Right lobe of liver (tissue), 6 donors: ENCODE measurements at places on chromosomes 5 and 9.

DNA sequence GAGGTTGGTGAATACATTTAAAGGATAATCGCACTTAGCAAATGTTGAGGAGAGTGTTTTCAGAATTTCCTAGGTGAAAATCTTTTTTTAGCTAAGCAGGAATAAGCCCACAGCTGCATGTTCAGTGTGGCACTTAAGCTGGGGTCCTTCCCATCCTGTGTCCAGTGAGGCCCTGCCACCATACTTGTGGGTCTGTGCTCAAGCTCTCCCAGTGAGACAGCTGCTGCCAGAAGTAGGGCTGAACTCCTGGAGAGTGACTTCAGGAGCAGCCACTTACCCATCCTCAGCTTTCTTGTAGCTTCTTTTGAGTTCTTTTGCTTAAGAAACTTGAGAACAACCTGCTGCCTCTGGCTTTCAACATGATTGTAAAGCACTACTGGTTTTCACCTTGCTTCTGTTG is 110.0 kb upstream of the DHFR start:
- no peak for DNase-seq

DNA sequence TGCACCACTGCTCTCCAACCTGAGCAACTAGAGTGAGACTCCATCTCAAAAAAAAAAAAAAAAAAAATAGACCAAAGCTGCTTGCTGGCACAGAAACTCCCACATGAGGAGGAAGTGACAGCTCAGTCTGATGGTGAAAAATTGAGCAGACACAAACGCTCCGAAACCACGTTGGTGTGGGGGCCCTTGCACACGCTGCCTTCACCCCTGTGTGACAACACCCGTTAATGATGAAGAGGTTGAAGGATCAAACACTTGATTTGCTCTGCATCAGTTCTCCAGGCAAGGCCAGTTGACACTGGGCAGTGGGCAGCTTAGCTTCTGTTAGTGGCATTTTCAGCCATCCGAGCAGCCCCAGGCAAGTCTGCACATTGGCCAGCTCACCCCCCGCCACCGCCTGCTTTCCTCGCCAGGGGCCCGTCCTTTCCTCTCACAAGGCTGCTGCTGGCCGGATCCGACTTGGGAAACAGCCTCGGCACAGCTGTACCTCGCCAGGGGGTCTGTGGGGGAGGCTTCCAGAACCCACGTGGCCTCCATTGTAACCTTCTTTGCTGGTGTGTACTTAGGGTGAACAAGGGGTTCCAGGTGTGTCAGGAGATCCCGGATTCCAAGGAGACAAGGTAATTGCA is 79.8 kb downstream of the COL27A1 start:
- no peak for DNase-seq

GRCh38 chr9:97954550-97954989 is 16.6 kb upstream of the HEMGN start:
- no peak for DNase-seq

DNA sequence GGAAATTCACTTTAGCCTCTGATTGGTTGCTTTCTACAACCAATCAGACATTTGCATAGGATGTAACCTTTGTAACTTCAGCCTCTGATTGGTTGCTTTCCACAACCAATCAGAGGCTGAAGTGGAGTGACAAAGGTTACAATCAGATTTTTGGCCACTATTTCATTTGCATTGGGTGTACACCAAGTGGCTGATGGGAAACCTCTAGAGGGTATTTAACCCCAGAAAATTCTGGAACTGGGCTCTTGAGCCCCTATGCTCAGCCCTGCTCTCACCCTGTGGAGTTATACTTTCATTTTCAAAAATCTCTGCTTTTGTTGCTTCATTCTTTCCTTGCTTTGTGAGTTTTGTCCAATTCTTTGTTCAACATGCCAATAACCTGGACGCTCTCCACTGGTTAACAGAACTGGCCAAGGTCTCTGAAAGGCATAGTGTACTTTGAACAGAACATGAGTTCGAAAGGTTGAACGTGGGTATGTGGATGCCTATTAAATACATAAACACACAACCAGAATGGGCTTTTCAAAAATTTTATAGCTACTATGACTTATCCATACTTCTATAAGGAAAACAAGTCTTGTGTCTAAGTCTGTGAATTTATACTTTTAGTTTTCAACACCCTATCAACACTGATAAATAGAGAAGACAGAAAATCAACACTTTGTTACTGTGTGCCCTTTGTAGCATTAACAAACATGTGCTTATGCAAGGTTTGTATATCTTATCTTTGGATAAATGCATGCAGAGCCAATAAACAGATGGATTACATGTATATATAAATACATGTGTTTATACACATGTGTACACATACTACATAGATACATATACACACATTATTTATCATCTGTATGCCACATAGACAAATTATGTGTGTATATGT is 568.1 kb downstream of the CTNND2 start:
- no peak for DNase-seq

DNA sequence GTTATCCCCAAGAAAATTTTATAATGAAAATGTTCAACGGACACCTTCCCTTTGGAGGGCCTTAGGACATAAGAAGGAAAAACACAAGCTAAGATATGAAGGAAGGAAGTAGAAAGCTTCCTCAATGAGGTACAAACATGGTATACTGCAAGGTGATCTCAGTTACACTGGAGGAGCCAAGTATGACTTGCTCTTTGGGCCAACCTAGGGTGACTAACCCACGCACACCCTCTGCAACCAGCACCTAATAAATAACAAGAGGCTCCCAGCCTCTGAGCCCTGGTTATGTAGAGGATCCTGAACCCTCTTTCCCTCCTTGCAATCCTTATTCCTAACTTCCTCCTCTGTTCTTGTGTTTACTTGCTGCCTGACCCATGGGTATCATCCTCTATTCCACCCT is 38.3 kb upstream of the KCNV2 start:
- no peak for DNase-seq
